ENCODE measurements at places on chromosomes 6 and 20.

GRCh38 chr20:43695571-43695970 lies 28.7 kb downstream of the MYBL2 start:
- no peak for DNase-seq

GRCh38 chr6:43724914-43725642 lies 37.5 kb upstream of the MRPS18A start:
- DNase-seq, result no peak

GRCh38 chr20:22810626-22811569 lies 224.2 kb upstream of the SSTR4 start:
- no peak for DNase-seq

DNA sequence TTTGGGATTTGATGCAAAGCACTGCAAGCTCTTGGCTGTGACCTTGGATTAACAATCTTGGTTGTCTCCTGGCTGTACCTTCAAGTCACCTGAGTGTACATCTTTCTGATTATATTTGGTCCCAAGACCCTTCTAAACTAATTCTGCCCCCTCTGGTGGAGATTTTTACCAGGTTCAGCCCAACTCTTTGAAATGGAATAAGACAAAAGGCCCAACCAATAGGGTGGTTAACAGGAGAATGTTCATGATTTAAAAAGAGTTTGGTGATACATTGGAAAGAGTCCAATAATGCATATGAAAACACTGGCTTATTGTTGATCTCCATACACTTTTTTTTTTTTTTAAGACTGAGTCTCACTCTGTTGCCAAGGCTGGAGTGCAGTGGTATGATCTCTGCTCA lies 77.5 kb upstream of the CD83 start:
- no peak for DNase-seq
